Frontal cortex (tissue), 4 donors: ENCODE measurements at places on chromosomes 7 and 10.

GRCh38 chr10:97234400-97234799 is 48.6 kb upstream of the SLIT1 start:
- DNase-seq: no peak

GRCh38 chr10:93999401-93999851 is 5.7 kb downstream of the PLCE1 start:
- no peak for DNase-seq

DNA sequence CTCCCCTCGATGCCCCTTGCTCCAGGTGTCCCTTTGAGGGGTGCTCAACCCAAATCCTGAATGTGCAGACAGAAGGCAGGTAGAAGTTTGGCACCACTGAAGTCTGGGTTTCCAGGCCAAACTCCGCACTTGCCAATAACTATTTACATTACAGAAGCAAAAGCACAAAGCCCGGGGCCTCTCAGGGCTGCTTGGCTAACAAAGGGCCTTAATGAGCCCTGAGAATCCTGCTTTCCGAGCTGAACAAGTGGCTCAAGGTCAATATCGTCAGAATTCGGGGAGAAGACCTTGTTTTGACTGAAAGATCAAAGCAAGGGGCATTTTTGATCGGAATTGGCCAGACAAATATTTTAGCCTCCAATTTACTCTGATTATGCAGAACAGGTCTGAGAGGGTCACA is 189.9 kb downstream of the HERPUD2 start:
- DNase-seq: no peak

DNA sequence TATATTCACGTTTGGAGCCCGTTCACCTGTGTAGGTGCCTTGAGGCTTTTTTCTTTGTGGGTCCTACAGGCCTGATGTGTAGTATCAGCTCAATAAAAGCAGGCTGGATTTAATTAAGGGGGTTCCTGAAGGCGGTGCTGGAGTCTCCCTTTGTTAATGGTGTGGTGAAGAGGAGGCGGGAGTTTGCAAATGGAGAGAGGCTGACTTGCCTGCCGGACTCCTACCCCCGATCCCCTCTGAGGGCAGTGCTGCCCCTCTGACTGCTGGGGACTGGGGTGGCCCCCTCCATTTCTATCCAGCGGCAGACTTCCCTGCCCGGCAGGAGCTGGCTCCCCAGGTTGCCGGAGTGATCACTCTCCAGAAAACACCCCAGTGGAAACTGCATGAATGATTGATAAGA is 45.1 kb downstream of the ZMIZ1 start:
- DNase-seq: no peak

DNA sequence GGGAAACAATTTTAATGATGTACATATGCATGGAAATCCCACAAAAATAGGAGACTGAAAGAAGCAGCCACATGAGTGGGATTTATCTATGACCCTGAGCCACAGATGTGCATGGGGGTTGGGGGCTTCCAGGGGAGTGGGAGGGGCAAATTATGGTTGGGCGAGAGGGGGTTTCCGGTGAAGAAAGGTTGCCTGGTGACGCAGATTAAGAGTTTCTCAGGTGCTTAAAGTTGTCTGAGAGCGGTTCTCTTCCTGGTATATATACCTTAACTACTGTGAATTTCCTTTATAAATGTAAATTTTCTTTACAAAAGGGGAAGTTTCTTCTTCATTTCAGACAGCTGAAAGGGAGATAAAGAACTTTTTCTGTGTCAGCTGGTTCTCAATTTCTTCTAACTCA is 273.6 kb upstream of the PITRM1 start:
- DNase-seq: no peak

GRCh38 chr10:21524131-21524525 is 1.4 kb downstream of the SKIDA1 start:
- no peak for DNase-seq

- DNase-seq: no peak
These were observed 150.6 kb downstream of the TPST1 start for GRCh38 chr7:66355756-66356155.

DNA sequence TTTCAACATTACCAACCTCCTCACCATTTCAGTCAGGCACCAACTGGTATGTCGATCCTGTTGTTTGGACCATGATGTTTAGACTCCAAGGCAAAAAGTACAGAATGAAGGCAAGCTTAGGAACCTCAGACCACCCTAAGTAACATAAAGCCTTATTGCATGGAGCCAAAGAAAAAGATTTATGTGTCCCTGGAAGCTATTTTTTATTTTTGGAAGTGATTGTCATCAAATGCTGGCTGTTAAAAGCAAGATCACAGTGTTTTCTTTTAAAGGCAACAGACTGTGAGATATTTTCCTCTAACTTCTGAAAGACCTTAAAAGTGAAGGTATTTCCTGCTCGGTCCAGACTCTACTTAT is 8.2 kb downstream of the ASB15 start:
- DNase-seq: no peak

GRCh38 chr10:17166699-17167098 is 34.8 kb downstream of the TRDMT1 start:
- DNase-seq: no peak

DNA sequence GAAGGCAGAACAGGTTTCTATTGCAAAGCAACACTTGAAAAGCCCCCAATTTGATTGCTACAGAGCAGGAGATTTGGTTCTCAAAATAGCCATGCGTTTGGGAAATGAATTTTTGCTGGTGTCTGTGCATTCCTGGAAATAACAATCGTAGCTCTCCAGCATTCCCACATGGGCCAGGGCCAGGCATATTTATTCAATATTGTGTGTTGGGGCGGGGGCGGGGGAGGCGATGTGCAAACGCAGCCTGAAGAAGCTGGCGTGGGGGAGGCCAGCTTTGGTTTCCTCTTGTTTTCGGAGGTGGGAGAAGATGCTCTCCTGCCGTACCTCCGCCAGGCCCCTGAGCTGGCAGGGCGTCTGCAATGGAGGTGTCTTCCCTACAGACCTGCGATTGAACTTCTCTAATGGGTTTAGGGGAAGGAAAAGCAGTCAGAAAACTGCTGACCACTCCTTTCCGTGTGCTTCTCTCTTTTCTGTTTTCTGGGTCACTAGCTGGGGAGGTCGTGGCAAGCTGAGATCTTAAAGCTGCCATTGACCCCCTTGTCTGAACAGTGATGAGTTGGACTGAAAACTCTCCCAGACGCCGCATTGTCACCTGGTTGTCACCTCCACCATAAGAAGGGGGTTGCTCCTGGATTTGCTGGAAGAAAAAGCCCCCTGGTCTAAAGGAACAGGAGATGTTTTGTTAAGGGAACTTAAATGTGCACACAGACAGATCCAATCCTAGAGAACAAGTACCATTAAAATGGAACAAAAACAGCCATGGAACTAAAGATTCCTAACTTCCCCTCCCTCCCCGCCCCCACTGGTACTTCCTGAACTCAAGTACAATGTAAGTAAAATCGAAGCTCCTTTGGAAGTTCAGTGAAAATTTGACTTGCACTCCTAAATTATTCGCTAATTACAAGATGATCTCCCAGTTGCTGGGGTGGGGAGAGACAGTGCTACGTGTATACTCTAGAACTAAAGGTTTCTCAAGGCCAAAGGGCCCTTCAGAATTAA is 56.4 kb upstream of the HABP2 start:
- no peak for DNase-seq

- DNase-seq: no peak
These were observed 220.3 kb downstream of the PHTF2 start for GRCh38 chr7:78018641-78019446.

- DNase-seq: no peak
These were observed 1055.1 kb downstream of the NXPH1 start for GRCh38 chr7:9488555-9488954.

DNA sequence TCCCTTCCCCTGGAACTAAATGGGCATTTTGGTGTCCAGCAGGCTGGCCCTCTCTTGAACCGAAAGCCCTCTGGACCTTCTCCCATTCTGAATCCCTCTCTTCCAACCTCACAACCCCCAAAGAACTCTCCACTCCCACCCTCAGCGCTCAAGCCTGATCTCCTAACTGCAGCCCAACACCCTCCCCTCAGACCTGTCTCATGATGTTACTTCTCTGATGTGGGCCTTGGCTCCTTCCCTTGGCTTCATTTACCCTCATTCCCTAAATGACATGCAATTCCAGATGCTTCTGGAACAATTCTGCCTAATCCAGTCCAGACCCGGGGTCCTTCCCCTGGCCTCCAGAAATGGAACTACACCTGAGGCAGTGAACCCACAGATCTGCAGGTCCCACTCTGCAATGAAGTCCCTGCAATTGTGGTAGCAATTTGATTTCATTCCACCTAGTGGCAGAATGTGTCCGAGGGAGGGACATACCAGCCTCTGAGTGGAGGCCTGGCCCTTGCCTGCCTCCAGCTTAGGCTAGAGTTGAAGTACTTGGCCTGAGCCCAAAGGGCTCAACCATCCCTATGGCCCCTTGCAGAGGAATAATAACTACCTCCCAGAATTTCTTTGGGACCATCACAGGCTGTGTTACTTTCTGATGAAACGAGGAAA is 4.1 kb upstream of the CEP41 start:
- DNase-seq: no peak

GRCh38 chr10:19048891-19049290 is 290 bp downstream of the MALRD1 start:
- DNase-seq: no peak

DNA sequence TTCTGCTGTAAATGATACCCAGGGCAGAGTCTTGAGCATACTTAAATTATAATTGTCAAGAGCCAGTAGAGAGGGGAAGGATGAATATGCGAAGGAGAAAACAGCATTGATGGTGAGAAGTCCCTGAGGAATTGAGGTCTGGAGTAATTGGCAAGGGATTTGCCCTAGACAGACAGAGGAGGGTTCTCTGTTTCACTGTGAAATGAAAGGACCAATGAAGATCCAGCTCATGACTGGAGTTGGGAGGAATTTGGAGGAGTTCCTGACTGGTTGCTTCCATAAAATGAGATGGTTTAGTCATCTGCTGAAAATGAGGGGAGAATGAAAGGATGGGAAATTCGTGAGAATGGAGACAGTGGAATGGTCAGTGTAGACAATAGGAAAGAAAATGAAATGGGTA is 6.8 kb downstream of the PRPF18 start:
- no peak for DNase-seq

DNA sequence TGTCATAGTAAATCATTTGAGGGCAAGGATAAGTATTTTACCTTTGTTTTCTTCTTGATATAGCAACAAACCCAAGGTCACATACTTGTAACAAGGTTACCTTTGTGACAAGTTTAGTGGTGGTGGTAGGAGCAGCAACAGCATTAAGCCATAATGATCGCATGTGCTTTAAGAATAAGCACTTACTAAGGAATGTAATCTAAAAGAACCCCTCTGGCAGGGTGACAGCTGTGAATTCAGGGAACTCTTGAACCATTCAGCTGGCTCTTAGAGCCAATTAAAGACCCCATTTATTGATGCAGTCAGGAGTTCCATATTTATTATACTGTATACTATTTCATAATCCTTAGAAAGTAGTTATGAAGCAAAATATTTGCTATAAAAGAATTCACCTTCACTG is 370.8 kb downstream of the EXOC4 start:
- no peak for DNase-seq

GRCh38 chr7:157576415-157576814 is 239.6 kb downstream of the DNAJB6 start:
- DNase-seq: no peak

DNA sequence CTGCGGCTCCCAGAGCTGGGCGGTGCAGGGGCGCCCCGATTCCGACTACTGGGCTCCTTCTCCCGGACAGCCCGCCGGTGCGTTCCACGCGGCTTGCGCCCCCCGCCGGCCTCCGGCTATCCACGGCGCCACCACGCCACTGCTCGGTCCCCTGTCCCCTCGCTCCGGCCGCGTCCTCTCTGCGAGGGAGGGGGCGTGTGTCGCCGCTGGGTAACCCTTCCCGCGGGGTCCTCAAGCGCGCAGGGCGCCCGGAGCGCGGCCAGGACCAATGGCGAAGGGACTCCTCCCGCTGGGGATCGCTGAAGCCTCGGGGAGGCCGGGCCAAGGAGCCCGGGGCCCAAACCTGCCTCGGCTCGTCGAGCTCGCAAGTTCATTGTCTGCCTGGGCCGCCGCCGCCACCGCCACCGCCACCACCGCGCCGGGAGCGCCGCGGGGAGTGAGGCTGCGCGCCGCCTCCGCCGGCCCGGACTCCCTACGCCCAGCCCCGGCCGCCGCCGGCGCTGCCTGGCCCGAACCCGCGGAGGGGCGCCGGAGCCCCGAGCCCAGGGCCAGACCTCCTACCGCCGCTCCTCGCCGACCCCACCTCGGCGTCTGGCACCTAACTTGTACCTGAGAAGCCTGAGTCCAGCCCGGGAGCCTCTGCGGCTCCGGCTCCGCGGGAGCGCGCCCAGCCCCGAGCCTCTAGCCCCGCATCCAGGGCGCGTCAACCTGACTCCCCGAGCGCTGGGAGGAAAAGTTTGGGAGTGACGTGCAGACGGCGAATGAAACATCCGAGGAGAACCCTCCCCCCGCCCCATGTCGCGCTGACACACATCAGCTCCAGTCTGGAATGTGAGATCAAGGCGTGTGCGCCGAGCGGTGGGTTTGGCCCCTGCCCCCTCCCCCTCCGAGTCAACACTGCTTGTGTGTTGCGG is at the start of gene CHST15:
Gene CHST15 (minus strand): TSS at position 739 of the 914 bp plus-strand sequence. CDS start 47,386 bp downstream, outside the sequence.
- peak; percentile 63 for DNase-seq

GRCh38 chr7:28316489-28316888 is 95.8 kb upstream of the CREB5 start:
- no peak for DNase-seq

GRCh38 chr7:45065031-45065995 is 23.5 kb downstream of the NACAD start:
- no peak for DNase-seq

DNA sequence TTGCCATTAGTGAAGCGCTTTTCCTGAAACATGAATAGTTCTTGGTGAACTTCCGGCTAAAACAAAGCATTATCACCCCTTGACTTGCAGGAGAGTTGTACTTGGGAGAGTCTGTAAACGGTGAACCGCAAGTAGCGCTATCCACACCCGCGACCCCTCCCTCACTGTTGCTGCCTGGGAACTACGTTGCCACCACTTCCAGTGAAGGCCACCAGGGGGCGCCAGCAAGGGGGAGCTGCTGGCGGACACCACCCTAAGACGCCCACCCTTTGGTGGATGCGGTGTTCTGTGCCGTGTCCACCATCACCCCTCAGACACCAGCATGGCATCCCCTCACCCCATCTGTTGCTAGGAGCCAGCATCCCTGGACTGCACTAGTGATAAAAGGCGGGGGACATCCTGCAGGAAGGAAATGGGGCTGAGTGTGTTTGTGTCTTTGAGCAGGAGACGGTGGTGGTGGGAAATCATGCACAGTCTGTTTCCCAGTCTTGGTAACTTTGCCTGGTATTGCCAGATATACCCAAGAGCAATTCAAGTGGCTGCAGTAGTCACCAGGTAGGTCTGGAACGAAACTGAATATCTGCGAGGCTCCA is 298.2 kb downstream of the FRMD4A start:
- no peak for DNase-seq

- DNase-seq: no peak
These were observed 48.5 kb downstream of the RASGEF1A start for GRCh38 chr10:43218206-43218950.

GRCh38 chr7:100483722-100484672 is at the start of gene NYAP1:
NYAP1 (plus strand) TSS chr7:100483927; CDS start chr7:100485312, 1,385 bp downstream.
- DNase-seq: peak; percentile 71

- DNase-seq: no peak
These were observed 224.4 kb downstream of the MAD1L1 start for GRCh38 chr7:2008101-2008935.

GRCh38 chr10:5163487-5163886 is 21.5 kb downstream of the AKR1C8 start:
- no peak for DNase-seq

- no peak for DNase-seq
These were observed 127.6 kb downstream of the DLG5 start for GRCh38 chr10:77798940-77799339.

- no peak for DNase-seq
These were observed 27.2 kb downstream of the EBF3 start for GRCh38 chr10:129936923-129937300.

- no peak for DNase-seq
These were observed 93.4 kb downstream of the PTPRZ1 start for GRCh38 chr7:121966276-121966934.
